ENCODE measurements at places on chromosomes 3 and 15.

DNA sequence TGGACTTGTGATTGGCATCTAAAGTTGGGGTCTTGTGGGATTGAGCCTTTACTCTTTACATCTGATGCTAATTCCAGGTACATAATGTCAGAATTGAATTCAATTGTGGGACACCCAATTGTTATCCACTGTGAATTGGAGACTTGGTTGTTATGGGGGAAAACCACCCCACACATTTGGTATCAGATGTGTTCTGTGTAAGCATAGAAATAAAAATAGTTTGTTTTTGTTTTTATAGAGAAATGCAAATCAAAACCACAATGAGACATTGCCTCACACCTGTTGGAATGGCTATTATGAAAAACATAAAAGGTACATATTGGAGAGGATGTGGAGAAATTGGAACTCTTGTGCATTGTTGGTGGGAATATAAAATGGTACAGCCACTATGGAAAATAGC lies 58.5 kb downstream of the CPA3 start:
- DNase-seq: no peak

GRCh38 chr3:16406166-16406565 lies 107.3 kb downstream of the RFTN1 start:
- no peak for DNase-seq

DNA sequence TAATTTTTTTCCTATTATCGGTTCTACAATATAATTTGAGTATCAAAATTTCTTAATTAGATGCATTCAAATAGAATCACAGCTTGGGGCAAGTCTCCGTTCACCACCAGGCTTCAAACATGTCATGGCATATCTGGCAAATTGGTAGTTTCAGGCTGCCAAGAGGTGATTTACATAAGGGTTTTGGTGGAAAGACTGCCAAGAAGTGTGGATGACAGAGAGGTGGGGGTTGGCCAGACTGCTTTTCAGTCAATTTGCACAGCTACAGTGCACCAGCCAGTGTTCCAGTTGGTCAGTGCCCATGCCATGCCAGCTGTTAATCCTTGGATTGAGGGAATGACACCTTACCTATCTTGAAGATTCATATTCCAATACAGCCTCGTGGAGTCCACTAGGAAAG lies 8.4 kb upstream of the GSK3B start:
- no peak for DNase-seq

- DNase-seq: no peak
Observed at GRCh38 chr3:53122933-53123305, 7.3 kb downstream of the RFT1 start.

GRCh38 chr3:4341336-4341675 lies 38.1 kb downstream of the SETMAR start:
- DNase-seq: no peak

- DNase-seq: no peak
Observed at GRCh38 chr3:127288921-127289705, 1.3 kb upstream of the PRR20G start.

DNA sequence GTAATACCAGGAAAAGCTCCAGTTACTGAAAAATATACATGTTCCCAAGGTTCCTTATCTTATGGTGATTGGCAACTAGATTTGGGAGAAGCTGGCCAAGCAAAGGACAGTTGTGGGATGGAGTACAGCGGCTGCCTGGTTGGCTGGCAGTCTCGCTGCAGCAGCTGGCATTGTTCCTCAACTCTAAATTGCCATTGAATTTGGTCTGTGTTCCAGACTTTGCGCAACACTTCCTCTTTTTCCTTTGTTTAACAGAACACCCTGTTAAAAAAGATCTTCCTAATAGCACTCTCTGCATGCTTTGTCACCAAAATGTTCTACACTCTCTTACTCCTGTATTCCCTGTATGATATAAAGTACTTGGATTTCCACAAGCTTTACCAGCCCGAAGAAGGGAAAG lies 420.6 kb upstream of the RBMS3 start:
- no peak for DNase-seq

- no peak for DNase-seq
Observed at GRCh38 chr15:57566834-57567233, 24.9 kb upstream of the MYZAP start.

- DNase-seq: no peak
Observed at GRCh38 chr3:120102232-120102631, 8.0 kb upstream of the GSK3B start.

DNA sequence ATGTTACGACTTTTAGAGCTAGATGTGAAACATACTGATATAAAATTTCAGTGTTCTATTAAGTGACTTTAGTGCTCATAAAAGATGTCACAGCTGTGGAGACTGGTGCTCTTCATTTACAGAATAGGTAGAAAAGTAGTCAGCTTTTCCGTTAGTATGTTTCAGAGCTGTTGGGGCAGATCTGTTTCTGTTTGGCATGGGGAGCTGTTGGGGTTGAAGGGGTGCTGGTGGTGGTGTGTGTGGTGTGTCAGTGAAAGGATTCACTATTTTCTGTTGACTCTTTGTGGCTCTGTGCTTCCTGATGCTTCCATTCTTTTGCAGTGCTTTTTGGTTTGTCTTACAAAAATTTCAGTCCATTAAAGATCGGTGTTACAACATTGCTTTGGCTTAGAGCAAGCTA lies 3.2 kb downstream of the UBE2E2 start:
- DNase-seq: no peak

GRCh38 chr3:131350506-131350905 lies 31.1 kb upstream of the NUDT16 start:
- no peak for DNase-seq

- peak; percentile 62 for DNase-seq
Observed at GRCh38 chr3:14410503-14411165, 8.2 kb downstream of the SLC6A6 start.

DNA sequence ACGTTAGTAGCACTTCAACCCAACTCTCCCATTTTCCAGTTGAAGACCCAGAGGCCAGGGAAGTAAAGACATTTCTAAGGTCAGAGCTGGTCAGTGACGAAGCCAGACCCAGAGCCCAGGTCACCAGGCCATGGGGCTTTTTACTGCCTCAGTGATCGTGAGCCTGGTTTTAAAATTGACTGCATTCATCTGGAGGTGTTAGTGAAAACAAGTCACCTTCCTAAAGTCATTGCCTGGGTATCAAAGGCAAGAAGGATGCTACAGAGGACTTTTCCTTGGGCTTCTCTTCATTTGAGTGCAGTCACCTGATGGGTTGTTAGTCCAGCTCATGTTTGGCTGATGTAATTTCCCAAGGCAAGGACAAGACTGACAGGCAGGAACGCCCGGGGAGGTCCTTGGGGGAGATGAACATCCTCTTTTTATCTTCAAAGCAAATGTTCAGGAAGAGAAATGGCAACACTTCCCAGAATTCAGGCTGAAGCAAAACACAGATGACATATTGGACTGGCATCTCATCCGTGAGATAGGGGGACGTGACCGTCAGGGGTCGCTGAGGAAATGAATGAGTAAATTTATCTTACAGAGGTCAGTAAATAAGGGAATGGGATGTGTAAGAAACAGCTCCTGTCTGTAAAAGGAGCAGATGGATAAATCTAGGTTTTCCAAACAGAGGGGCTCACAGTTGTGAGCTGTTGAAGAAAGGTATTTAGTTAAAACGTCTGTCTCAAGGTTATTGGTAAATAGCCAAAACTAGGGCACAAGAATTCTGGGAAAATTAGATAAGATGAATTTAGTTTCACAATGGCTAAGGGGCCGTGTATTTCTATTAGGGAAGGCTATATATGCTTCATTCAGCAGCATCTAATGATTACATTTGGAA lies 201.2 kb downstream of the OPA1 start:
- DNase-seq: no peak

DNA sequence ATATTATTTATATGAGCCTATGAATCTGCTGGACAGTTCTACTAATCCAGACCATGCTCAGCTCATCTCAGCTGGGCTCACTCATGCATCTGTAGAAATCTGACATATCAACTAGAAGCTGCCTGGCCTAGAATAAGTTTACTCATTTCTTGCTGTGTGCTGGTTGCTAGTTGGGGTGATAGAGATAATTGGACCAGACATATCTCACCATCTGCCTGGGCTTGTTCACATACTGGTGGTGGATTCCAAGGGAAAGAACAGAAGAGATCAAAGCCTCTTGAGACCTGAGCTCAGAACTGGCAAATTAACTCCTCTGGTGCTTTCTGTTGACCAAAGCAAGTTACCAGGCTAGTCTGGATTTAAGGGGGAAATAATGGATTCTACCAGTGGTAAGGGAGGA lies 109.1 kb downstream of the NSUN3 start:
- DNase-seq: no peak

DNA sequence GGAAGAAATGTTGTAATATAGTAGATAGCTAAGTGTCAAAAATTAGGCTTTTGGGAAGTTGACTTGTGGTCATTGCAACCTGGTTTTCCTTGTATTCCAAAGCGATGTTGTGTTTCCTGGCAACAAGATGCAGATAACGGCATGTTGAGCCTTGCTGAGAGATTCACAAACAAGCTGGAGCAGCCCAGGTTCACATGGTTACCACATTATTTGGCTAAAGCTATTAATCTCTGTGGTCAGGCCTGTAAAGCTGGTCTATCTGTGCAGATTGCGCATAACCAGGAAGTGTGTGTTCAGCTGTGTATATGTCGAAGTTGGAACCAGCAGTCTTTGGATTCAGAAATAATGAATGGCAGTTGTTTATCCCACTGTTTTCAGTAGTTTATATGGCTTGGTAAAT lies 6.6 kb downstream of the TIPARP start:
- peak; percentile 84 for DNase-seq

GRCh38 chr15:98226149-98226548 lies 265.6 kb downstream of the ARRDC4 start:
- no peak for DNase-seq

DNA sequence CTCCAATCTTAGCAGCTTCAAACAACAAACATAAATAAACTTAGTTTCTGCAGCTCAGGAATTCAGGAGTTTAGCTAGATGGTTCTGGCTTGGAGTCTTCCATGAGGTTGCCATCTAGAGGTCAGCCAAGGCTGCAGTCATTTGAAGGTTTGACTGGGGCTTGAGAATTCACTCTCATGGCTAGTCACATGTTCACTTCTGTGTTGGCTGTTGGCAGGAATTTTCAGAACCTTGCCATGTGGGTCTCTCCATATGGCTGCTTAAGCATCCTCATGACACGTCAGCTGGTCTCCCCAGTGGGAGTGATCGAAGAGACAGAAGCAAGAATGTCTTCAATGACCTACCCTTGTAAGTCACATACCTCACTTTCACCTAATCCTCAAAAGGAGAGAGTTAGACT lies 269.2 kb upstream of the CNTN3 start:
- no peak for DNase-seq

GRCh38 chr15:45573961-45574629 lies 13.1 kb upstream of the BLOC1S6 start:
- DNase-seq: peak; percentile 48

GRCh38 chr3:137012097-137012501 lies 54.3 kb downstream of the IL20RB start:
- DNase-seq: no peak

GRCh38 chr3:11603628-11604027 lies 40.1 kb downstream of the VGLL4 start:
- no peak for DNase-seq

GRCh38 chr3:30795176-30795575 lies 99.3 kb downstream of the GADL1 start:
- no peak for DNase-seq

- DNase-seq: no peak
Observed at GRCh38 chr3:192033246-192033645, 572.3 kb downstream of the PYDC2 start.

GRCh38 chr3:25410703-25411102 lies 17.4 kb upstream of the RARB start:
- DNase-seq: no peak

DNA sequence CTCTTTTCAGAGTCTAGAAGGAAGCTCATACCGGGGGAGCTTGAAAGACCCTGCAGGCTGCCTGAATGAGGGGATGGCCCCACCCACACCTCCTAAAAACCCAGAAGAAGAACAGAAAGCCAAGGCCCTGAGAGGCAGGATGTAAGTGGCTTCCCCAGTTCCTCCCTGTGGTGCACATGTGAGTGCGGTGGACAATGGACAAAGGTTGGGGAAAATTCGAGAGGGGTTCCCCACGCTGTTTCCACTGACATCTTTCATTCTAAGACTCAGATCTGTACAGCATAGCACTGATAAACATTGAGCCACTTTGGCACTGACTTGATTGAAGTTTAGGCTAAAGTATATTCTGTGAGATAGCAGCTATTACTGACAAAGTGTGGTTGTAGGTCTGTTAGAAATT lies 79.5 kb upstream of the UMPS start:
- DNase-seq: no peak

DNA sequence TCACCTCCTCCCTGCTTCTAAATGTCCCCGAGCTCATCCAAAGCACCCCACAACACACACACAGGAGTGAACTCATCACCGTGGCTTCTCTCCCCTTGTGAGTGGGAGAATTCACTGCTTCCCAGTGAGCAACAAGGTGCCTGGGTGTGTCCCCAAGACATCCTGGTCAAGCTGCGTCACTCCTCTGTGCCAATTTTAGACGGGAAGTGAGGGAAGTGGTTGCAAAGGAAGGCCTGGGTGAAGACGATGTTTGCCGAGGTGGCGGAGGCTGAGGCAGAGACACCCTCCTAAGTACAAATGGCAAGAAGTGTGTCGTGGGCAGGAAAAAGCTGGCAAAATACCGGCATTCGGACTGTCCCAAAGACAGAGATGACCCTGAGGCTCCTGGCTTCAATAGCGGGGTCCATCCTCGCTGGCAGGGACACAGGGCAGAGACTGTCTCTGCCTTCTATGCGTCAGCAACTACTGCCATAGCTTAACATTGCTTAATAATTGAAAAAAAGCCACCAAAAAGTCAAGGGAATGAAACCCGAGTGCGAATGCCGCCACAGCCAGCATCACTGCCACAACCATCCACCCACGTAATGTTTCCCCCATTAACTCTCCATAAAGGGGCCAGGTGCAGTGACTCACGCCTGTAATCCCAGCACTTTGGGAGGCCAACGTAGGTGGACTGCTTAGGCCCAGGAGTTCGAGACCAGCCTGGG lies 72.8 kb downstream of the VGLL4 start:
- no peak for DNase-seq

GRCh38 chr3:30324587-30324986 lies 281.8 kb upstream of the TGFBR2 start:
- DNase-seq: no peak

DNA sequence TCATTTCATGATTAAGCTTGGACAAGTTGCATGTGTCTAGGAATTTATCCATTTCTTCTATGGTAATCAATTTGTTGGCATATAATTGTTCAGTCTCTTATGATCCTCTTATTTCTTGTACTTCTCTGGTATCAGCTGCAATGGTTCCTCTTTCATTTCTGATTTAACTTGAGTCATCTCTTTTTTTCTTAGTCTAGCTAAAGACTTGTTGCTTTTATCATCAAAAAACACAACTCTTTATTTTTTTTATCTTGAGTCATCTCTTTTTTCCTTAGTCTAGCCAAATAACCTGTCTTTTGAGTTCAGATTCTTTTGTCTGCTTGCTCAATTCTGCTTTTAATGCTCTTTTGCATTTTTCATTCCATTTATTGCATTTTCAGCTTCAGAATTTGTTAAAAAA lies 37.3 kb downstream of the UBE3A start:
- DNase-seq: no peak

GRCh38 chr15:32855942-32856341 lies 138.1 kb downstream of the GREM1 start:
- DNase-seq: peak; percentile 24

GRCh38 chr3:16658004-16658924 lies 53.0 kb upstream of the DAZL start:
- DNase-seq: no peak

All from Calu3 (cell line).